ENCODE measurements at places on chromosomes 3 and 15. TPM values are rescaled to one million over a fixed set of nuclear protein-coding genes. Genes with fewer than 3 reads are reported as not detected.

GRCh38 chr3:38168151-38169026 lies 3.1 kb downstream of the OXSR1 start:
- DNase-seq: no peak

DNA sequence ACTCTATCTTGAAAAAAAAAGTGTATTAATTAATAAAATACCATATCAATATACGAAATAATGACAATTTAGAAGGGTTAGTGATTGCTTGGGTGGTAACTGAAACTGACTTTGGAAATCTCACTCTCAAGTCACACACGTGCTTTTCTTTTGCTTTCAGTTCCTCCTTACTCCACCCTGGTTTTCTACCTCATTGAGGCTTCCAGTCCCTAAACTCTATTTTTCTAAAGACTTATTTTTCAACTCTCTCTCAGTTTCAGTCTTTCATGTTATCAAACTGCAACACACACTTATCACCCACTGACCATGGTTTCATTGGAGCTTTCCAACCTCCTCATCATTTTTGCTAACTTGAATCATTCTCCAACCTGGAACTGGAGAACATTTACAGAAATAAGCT lies 23.5 kb downstream of the IL12A start:
- DNase-seq: no peak

DNA sequence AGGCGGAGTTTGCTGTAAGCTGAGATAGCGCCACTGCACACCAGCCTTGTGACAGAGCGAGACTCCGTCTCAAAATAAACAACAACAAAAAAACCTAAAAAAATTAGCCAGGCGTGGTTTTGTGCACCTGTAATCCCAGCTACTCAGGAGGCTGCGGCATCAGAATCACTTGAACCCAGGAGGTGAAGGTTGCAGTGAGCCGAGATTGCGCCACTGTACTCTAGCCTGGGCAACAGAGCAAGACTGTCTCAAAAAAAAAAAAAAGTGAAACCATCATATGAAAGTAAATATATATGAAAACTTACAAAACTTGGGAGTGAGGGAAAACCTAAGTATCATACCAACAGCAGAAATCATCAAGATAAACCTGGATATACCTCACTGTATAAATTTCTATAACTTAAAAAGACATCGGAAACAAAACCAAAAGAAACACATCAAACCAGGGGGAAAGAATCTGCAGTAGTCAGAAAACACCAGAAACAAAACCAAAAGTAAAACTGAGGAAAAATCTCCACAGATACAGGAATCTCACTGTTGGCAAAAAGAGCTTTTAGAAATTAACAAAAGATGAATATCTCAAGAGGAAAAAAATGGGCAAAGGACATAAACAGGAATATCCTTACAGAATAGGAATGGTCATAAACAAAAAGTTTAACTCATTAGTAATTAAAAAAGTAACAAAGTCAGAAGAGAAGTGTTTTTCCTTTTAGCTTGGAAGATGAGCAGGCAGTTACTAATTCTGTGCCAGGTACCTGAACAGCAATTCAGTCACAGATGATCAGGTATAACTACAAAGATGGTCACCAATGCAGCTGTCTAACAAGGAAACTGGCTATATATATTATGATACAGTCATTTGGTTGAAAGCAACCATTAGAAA lies 41.3 kb downstream of the ETV5 start:
- no peak for DNase-seq

- DNase-seq: no peak
Measured at GRCh38 chr3:139764936-139765335, 87.2 kb upstream of the NMNAT3 start.

GRCh38 chr3:12962292-12962691 lies 110.9 kb downstream of the IQSEC1 start:
- DNase-seq: no peak

GRCh38 chr3:62453448-62453847 lies 80.1 kb upstream of the FEZF2 start:
- no peak for DNase-seq

Gene CTXN2
- not detected for total RNA-seq

Gene LEKR1
- total RNA-seq: 2.1 TPM

Gene SLC24A5
- total RNA-seq: not detected

Gene DZIP3
- total RNA-seq: 19.4 TPM

All from HCT116 (cell line).